ENCODE measurements at places on chromosomes 5 and 9. TPM values are rescaled to one million over a fixed set of nuclear protein-coding genes. Genes with fewer than 3 reads are reported as not detected.

GRCh38 chr5:17214893-17215292, 2.5 kb upstream of the BASP1 start:
- H3K4me1 ChIP-seq, result peaks cover 8% of the 10 kb centered on the region
- DNase-seq, result no peak
- no peaks in the 10 kb centered on the region for H3K27me3 ChIP-seq
- no peak overlapping the region for H3K4me3 ChIP-seq

Gene KIF24
- 0.99 TPM for polyA plus RNA-seq

GRCh38 chr5:17405976-17406375, 92.1 kb upstream of the TAF11L2 start:
- DNase-seq, result no peak
- peaks cover 16% of the 10 kb centered on the region for H3K27me3 ChIP-seq
- no peak overlapping the region for H3K27ac ChIP-seq

GRCh38 chr9:104577263-104577662, 8.3 kb downstream of the OR13C8 start:
- H3K36me3 ChIP-seq, result no peaks in the 10 kb centered on the region
- no peaks in the 10 kb centered on the region for H3K27me3 ChIP-seq
- H3K27ac ChIP-seq, result no peak overlapping the region
- no peaks in the 10 kb centered on the region for H3K4me1 ChIP-seq
- no peak for DNase-seq
- no peak overlapping the region for H3K4me3 ChIP-seq

GRCh38 chr5:2857837-2858236, 106.4 kb upstream of the IRX2 start:
- no peak overlapping the region for H3K27ac ChIP-seq
- H3K27me3 ChIP-seq, result no peaks in the 10 kb centered on the region
- DNase-seq, result no peak

Gene NXNL2
- polyA plus RNA-seq, result 1.4 TPM

Gene ISCA1
- 52.6 TPM for polyA plus RNA-seq

Gene IL13
- polyA plus RNA-seq, result not detected

- H3K4me1 ChIP-seq, result no peaks in the 10 kb centered on the region
- no peak overlapping the region for H3K4me3 ChIP-seq
- DNase-seq, result no peak
- no peaks in the 10 kb centered on the region for H3K36me3 ChIP-seq
Observed at GRCh38 chr5:59666440-59667068, 227.0 kb downstream of the PDE4D start.
